ENCODE measurements at places on chromosomes 7 and 10.

GRCh38 chr7:1228545-1229201 is 4.0 kb upstream of the UNCX start:
- no peak for DNase-seq

DNA sequence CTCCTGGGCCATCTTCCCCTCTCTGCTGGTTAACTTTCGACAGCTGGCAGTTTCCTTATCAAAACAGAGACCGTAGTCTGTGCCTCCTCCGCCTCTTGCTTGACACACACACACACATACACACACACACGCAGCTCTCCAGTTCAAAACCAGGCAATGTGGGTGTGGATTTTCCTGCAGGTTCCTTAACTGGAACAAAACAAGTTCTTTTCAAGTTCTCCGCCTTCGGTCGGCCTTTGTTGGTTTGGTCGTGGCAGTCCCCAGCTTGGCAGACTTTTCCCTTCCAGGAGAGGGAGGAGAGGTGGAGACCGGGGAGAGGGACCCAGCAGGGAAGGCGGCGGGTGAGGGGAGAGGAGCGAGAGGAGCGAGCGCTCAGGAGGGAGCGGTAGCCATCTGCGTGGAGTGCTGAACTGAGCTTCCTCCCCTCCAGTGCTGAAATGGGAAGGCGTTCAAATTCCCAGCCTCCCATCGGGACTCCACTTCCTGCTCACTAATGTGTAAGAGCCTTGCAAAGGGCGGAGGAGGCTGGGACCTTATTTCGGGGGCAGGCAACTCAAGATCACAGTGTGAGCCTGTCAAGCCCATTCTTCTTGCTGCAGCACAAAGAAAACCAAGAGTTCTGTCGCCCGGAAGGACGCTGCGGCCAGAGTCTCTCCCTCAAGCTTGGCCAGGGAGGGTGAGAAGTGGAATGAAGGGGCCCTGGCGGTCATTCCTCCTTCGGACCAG is 120.6 kb downstream of the PRPF18 start:
- peak; percentile 88 for DNase-seq

DNA sequence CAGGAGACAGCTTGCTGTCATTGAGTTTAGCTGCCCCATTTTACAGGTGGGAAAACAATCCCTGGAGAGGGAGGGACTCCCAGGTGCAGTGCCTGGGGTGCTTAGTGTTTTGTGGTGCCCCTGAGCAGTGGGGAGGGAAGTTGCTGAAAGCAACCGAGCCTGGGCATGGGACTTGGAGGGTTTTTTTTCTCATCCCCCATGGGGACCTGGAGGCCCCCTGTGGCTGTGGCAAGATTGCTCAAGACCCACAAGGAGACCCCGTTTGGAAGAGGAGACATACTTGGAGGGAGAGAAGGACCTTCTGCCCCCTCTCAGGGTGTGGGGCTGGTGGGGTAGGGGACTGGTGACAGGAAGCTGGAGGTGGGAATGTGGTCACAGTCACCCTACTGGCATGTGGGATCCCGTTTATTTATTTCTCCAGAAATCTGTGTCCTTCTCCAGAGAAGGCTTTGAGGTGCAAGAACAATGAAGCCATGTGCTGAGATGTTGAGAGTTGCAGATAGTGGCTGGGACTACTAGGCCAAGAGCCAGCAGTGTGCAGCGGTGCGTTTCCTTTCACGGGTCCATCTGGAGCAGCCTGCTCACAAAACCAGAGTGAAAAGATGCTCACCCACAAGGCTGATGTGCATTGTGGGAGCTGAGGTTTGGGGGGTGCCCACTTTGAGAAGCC is 21.5 kb downstream of the ZMIZ1 start:
- DNase-seq: no peak

DNA sequence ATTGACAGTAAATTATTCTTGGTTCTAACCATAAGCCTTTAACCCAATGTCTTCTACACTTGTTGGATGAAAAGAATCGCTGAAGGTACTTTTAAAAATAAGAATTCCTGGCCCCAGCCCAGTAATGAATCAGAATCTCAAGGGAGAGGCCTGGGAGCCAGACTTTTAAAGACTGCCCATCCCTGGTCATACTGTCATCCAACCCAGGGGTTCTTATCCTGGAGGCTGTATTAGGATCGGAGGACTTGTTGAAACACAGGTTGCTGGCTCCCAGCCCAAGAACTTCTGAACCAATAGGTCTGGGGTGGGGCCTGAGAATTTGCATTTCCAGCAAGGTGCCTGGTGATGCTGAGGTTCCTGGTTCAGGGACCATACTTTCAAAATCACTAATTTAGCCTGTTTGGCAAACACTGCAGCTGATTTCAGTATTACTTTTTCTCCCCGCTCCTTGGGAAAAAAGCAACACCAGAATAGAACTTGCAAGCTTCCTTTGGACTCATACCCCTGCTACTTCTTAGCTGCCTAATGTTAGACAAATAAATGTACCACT is 79.5 kb upstream of the FAM133B start:
- no peak for DNase-seq

DNA sequence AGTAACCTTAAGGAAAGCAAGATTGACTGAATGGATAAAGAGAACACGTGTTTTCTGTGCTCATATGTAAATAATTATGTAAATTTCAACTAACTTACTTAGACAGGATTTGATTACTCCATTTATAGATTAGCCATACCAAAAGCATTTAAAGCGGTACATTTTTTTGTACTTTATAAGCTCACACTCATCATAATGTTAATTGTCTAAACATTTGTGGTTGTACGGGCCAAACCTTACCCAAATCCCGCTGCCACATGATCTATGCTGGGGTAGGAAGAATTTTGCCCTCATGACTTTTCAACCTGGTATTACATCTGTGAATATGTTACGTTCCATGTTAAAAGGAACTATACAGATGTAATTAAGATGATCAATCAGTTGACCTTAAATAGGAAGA is 29.1 kb downstream of the MKX start:
- no peak for DNase-seq

GRCh38 chr7:137287651-137288258 is 55.8 kb downstream of the PTN start:
- DNase-seq: no peak

DNA sequence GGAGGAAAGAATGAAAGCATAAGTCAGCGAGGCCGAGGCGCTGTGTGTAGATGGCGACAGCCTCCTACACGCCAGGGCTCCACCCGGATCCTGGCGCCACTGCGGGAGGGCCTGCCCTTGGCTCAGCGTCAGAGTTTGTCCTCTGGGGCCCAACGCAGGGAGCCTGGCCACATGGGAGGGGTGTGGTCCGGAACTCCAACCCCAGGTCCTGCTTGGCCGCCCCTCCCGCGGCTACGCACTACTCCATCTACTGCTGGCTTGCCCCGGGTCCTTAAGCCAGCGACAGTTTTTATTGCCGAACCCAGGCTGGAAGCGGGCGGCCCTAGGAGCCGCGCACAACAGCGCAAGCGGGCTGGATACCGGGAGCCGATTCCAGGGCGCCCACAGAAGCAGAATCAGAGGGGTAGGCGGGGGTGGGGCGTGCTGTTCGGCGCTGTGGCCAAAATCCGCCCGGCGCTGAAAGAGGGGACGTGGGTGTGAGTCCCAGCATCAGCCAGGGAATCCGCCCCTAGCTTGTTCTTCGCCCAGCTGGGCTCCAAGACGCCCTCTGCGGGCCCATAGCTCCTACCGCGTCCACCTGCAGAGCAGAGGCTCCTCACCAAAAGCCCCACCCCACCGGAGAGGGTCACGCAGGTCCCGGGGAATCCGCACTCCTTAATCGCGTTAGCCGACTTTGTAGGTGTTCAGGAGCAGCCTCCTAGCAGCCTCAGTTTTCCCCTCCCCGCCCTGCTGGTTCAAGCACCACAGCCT is 4.5 kb downstream of the KAZALD1 start:
- no peak for DNase-seq

DNA sequence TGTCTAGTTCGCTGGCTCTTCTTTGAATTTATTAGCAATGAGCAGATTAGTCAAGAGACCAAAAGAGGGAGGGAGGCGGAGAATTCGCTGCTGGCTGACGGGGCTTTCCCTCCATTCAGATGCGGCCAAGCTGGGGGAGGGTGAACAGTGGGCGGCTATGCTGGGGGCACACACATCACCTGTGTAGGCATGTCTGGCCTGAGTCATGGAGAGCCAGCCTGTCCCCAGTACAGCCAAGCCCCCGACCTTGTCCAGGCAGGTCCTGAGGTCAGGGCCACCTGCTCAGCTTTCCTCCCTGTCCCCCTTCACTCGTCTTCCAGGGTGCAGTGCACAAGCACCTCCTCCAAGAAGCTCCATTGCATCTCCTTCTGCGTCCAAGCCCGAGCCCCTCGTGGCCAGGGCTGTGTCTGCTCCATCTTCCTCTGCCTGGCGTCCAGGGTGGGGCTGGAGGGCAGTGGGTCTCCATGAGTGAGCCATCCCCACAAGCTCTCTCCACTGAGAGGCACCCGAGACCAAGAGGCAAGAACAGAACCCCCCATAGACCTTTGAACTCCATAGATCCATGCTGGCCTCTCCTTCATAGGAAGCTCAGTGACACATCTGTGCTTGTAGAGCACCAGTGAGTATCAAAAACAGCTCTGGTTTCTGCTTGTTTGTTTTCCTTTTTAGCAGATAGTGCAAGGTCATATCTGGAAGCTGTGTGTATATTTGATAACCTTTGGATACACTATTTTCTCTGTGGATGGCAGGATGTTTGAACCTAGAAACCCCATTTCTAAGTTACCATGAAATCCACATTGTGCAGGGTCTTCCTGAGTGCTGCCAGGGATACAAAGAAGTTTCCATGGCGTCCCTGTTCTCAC is 1.9 kb upstream of the DEPP1 start:
- no peak for DNase-seq

DNA sequence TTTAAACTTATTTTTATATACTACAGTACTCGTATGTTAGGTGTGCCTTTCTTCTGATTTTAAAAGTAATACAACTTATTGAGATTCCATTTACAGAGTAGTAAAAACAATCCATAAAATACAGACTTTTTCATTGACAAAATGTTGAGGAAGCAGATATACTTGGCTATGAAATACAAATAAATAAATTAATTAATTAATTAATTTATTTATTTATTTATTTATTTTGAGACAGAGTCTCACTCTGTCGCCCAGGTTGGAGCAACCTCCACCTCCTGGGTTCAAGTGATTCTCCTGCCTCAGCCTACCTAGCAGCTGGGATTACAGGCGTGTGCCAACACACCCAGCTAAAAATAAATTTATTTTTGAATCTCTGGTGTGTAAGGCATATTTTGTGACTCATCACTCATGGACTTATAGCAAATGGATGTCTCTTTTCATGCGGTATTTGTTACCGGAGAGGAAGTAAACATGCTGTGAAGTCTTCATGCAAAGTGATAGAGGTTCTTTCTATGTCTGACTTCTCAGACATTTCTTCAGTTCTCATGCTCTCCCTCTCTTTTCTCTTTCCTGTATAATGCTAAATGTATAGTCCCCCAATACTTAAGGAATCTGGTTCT is 20.2 kb upstream of the SRPK2 start:
- no peak for DNase-seq

- no peak for DNase-seq
Observed at GRCh38 chr7:158729646-158730382, 25.2 kb upstream of the NCAPG2 start.
